ENCODE measurements at places on chromosomes 1 and 21.

DNA sequence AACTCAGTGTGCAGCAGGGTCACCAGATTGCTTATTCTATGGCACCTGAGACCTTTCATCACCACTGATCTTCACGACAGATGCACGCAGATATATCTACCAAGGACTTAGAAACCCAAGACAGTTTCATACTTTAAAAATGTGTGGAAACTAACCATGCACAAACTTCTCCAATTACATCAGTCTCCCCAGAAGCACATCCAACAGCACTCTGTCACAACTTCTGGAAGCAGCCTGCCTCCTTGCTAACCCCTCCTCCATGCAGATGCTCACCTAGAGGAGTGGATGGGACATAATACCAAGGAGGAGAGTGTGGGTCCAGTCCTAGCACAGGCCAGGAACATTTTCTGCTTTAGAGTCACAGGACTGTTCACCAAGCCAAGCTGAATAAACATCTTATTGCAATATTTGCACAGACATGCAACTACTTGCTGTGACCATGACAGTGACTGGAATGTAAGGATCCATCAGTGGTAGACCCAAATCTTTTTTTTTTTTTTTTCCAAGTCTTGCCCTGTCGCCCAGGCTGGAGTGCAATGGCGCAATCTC is 69.4 kb downstream of the HIVEP3 start:
- DNase-seq, result no peak

DNA sequence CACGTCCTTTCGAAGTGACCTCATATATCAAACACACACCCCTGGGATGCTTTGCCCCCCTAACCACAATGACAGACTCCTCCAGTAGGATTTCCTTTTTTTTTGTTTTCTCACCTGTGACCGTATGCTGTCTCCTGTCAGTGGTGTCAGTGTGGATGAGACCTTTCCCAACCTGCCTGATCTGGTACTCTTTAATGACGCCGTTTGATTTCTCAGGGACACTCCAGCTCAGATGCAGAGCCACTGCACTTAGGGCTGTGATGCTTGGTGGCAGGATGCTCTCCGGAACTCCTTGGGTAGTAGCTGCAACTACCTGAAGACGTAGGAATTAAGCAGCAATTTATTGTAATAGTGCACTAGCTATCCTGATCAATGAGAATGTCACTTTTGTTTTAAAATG is 212.6 kb downstream of the KCTD3 start:
- DNase-seq, result no peak

DNA sequence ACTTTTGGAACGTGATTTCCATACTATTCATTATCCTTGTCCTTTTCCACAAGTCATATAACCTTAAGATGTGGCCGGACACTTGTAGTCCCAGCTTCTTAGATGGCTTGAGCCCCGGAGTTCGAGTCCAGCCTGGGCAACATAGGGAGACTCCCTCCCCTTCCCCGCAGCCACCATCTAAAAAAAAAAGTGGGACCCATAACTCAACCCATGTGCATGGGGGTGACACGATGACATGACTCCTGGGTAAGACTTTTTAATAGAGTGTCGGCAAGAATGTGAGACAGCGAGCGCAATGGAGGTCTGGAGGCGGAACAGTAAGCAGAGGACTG is 25.7 kb downstream of the MIA3 start:
- DNase-seq, result no peak

GRCh38 chr1:183989078-183989577 is 48.4 kb downstream of the COLGALT2 start:
- DNase-seq, result no peak

DNA sequence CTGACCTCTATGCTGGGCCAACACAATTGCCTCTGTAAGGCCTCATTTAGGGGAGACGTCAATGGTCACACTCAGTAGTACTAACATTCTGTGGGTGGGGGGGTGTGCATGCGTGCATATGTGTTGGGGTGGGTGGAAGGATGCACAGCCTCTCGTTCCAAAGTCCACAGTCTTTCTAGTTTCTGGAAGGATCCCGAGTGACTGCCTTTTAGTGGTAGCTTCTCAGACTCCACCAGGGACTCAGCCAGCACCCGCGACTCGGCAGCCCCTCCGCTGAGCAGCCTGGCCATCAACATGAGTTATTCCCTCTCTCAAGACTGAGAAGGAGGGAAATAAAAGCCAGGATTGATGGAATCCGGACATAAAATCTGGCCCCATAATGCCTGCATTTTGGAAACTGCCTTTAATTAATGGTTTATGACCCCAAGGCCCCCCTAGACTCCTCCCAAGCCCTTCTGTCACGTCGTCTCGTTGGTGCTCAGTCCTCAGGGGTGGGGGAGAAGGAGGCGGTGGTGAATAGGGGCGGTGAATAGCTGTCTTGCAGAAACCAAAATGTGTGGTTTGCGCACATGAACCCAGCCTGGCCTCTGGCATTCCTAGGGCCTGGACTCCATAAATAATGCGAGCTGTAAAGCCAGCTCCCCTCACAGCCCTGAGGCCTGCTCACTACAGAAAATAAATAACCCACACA is 65.1 kb upstream of the TMEM51 start:
- no peak for DNase-seq

DNA sequence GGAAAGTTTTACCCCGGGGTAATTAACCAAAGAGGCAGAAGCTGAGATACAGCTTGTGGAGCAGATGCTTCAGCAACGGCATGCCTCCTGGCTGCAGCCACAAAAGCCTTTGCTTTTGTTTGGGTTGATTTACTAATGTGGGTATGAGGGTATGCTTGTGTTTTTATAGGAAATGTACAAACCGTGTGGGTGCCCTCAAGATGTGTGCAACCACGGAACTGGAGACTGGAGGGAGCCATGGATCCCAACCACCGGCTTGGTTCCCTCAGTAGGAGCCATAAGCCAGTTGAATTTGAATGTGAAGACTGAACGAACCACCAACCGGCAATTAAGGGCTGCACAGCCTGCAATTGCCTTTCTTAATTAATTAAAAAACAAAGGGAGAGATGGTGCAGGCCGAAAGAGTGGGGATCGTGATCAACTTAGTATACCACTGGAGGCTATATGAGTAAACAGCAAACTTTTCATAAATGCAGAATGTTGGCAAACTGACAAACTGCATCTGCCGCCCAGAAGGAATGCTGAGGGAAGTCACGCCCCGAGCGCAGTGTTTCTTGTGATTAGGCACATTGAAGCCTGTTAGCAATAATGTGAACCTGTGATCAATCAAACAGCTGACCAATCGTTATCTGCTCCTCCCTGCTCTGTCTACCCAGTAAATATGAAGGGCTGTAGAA is 104.1 kb downstream of the DISP1 start:
- no peak for DNase-seq

GRCh38 chr1:81834921-81835698 is 34.4 kb downstream of the ADGRL2 start:
- DNase-seq, result peak; percentile 38

DNA sequence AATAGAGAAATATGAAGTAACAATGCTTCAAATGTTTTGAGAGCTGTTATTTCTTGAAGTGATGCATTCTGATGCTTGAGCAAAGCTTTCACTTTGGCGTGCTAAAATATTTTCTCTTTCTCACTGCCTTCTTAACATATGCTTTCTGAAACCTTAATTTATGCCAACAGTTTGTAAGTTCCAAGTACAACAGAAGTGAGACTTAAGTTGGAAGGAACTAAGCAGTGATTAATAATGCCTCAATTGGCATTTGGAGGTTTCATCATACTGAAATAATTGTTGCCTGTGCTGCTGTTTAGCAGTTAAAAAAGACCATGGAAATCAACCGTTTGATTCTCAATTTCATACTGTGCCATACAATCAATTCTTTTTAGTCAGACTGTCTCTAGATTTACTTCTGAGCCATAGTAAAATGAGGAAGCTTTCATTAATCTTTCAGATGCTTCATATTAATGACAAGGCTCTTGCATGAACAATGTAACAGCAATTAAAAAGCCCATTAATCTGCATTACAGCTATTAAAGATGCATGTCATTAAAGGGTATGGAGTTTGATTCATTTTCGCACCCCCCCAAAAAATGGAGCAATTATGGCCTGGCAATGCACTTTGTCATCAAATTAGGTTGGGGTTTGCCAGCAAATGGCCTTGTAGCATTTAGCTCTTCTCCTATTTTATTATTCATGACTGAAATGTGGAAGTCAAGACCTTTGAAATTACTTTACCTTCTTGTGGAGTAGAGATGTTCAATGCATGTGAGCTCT is 375.3 kb downstream of the USH2A start:
- no peak for DNase-seq

Data from COLO829 (cell line).